ENCODE measurements at places on chromosomes 7 and 10. TPM values are rescaled to one million over a fixed set of nuclear protein-coding genes. Genes with fewer than 3 reads are reported as not detected.

Gene SORBS1
- 372 TPM for polyA plus RNA-seq

Gene PGAM1
- polyA plus RNA-seq = 189 TPM

Gene FAM25C
- polyA plus RNA-seq = not detected

Gene ADAM22
- polyA plus RNA-seq = 0.23 TPM

Gene HNRNPF
- polyA plus RNA-seq = 63.2 TPM

Gene KCNH2
- 0.63 TPM for polyA plus RNA-seq

Gene ASIC3
- polyA plus RNA-seq = 7.1 TPM

DNA sequence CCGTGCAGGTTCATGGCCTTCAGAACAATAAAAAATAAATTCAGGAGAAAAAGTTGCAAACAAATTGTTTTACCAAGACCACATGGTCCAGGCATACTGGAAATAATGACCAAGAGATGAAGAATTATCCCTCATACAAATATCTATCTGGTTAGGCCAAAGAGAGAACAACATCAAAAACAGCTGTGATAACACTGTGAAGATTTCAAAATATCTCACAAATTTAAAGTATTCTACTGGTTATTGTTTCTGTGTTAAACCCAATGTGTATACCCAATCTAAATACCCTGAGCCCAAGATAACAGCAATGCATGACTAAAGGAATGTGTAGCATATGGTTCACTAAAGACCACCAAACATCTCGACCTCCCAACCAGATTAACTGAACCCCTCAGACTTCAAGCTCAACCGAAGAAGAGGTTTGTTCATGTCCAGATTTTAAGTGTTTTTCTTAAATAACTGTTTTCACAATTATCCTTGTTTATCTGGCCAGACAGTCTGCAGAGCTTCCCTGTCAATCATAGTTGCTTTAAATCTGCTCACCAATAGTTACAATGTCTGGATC lies 10.9 kb downstream of the OR9A2 start:
- no peaks in the 10 kb centered on the region for H3K27me3 ChIP-seq
- peaks cover 4% of the 10 kb centered on the region for H3K4me1 ChIP-seq
- H3K4me3 ChIP-seq = no peak overlapping the region
- H3K36me3 ChIP-seq = no peaks in the 10 kb centered on the region

DNA sequence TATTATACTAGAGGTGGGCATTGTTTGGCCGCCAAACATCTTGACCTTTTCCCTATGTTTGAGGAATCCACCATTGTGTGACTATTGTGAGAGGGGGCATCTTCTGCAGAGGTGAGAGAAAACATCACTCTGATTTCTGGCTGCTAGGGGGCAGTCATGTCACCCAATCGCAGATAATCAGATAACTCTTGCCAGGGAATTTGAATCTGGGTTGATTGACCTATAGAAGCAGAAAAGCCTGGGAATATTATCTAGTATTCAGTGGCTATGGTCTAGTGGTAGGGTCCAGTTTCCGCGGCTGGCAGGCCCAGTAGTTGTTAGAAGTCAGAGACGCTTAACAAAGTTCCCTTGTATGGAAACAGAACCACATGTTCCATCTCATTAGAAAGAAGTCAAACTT lies 808.5 kb downstream of the PHTF2 start:
- H3K4me1 ChIP-seq = no peaks in the 10 kb centered on the region
- H3K27me3 ChIP-seq = no peaks in the 10 kb centered on the region
- H3K36me3 ChIP-seq = no peaks in the 10 kb centered on the region
- no peak overlapping the region for H3K27ac ChIP-seq
- no peak overlapping the region for H3K4me3 ChIP-seq

DNA sequence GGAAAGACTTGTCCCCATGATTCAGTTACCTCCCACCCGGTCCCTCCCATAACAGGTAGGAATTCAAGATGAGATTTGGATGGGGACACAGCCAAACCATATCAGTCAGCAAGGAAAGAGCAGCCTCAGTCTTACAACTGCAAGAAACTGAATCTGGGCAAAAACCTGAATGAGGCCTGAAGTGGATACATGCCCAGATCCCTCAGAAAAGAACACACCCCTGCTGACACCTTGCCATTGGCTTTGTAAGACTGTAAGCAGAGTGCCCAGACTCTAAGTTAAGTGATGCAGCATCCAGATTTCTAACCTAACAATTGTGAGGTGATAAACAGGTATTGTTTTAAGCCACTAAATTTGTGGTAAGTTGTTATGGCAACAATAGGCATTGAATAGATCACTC lies 670.8 kb downstream of the SORCS1 start:
- no peak overlapping the region for H3K27ac ChIP-seq
- H3K4me3 ChIP-seq = no peak overlapping the region
- DNase-seq = no peak
- H3K4me1 ChIP-seq = no peaks in the 10 kb centered on the region
- H3K27me3 ChIP-seq = no peaks in the 10 kb centered on the region

DNA sequence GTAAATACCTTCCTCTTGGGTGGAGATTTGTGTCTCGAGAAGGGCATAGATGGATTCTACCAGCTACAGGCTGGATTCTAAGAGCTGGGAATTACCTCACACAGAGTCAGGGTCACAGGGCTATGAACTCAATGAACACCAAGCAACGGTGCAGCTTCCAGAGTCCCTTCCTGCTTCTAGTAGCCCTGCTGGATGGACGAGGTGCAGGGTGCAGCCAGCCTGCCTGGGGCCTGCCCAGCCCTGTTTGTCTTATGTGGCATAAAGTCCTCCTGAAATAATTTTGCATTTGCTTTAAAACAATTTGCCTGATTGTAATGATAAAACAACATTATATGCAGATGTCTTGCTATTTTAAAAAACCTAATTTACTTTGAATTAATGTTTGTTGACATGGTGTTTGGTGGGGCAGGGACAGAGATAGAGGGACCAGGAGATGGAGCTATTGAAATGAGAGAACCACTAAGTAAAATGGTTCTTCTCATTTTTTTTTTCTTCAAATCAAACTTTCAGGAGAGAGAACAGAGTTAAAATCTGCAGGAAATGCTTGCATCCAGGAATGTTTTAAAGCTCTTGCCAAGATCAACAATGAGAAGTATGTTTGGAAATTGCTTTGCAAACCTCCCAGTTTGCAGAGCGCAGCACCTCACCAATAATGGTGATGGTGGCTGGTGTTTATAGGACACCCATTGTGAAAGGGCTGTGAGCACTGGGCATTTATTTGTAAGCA lies 305.4 kb upstream of the PODXL start:
- no peak overlapping the region for H3K4me3 ChIP-seq
- no peaks in the 10 kb centered on the region for H3K4me1 ChIP-seq
- DNase-seq = no peak

DNA sequence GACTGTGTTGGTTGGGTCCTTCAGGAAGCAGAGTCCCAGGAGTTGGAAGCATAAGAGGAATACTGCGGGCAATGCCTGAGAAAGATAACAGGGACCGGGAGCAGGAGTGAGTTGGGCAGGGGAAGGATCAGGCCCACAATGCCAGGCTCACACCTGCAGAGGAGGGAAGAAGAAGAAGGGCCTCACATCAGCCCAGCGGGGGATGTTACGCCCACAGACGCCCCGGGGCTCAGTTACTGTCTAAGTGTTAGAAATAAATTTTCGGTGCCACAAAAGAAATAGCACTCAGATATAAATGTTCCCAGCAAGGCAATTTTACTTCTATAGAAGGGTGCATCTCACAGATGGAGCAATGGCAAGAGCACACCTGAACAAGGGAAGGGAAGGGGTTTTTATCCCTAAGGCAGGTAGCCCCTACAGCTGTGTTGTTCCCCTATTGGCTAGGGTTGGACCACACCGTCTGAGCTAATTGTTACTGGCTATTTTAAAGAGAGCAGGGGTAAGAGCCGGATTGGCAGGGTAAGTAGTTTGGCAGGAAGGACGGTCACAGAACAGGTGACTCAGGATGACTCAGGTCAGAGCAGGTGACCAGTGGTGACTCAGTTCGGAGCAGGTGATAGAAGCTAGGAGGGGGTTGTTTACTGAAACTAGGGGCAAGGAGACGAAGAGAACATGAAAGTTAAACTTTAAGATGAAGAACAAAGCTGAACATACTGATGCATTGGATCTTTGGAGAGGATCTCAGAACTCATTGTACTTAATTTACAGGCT lies at the start of gene NOS3:
Gene NOS3 (plus strand): TSS at position 602 of the 771 bp plus-strand sequence. CDS start 2,787 bp downstream, outside the sequence.
- no peak for DNase-seq
- H3K4me3 ChIP-seq = no peak within 1 kb of the TSS

DNA sequence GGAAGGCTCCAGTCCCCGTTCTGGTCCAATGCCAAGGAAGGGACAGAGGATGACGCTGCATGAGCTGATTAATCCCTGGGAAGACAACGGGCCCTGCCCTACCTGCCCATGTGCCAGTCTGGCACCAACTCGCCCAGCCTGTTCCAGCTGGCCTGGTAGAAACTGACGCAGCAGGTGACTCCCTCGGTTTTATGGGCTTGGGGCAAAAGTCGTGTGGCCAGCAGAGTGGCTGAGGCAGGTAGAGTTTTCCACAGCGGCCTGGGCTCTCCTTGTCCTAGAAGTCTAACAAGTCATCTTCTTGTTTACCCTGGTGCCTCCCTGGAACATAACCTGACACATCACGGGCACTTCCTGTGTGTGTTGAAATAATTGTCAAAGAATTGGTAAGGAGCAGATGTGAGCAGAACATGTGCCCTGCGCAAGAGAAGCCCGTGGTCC lies 20.4 kb upstream of the LMTK2 start:
- H3K36me3 ChIP-seq = no peaks in the 10 kb centered on the region
- no peaks in the 10 kb centered on the region for H3K4me1 ChIP-seq
- DNase-seq = no peak
- H3K27ac ChIP-seq = no peak overlapping the region
- H3K27me3 ChIP-seq = no peaks in the 10 kb centered on the region

GRCh38 chr10:110609605-110610004 lies 34.5 kb upstream of the RBM20 start:
- H3K27ac ChIP-seq = no peak overlapping the region
- no peaks in the 10 kb centered on the region for H3K4me1 ChIP-seq
- no peaks in the 10 kb centered on the region for H3K27me3 ChIP-seq
- no peaks in the 10 kb centered on the region for H3K36me3 ChIP-seq
- no peak for DNase-seq

DNA sequence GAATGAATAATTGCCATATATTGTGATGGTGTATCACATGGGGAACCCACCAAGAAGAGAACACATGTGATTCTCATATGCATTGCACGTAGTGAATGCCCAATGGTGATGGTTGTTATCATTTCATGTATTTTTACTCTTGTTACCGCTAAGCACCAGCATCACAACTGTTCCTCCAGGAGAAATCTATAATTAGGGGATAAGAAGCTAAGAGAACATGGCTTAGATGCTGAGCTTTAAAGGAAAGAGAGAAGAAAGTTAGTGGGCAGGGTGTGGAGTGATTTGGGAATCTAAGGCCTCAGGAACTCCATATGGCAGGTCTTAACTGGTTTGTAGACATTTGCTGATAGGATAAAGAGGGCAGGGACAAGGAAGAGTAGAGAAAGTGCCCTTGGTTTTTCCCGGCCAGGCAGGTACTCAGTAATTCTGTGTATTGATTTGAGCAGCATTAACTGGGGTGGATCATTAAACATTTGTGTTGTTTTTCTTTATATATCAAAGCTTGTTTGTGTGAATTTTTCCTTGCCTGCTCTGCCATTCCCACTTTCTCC lies 145.9 kb downstream of the LRRC4 start:
- no peaks in the 10 kb centered on the region for H3K27me3 ChIP-seq
- H3K4me1 ChIP-seq = peaks cover 8% of the 10 kb centered on the region
- H3K36me3 ChIP-seq = no peaks in the 10 kb centered on the region
- no peak for DNase-seq
- H3K4me3 ChIP-seq = no peak overlapping the region

- no peaks in the 10 kb centered on the region for H3K36me3 ChIP-seq
- H3K27me3 ChIP-seq = no peaks in the 10 kb centered on the region
- no peak overlapping the region for H3K4me3 ChIP-seq
These were observed 30.4 kb downstream of the GET4 start for GRCh38 chr7:906776-907157.

DNA sequence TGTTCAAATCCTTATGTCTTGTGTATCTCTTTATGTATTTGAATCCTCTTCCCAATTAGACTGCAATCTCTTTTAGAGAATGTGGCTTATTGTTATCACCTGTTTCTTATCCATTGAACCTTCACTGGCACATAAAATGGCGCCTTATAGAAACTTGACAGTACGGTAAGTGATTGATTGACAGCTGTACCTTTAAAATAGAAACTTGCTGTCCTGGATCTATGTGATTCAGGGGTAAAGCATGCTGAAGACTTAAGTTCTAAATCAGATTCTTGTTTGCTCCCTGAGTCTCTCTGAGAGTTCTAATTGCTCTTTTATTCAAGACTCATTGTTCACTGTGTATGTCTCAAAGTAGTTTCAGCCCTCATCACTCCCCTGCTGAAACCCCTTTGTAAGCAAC lies 91.3 kb downstream of the CACNB2 start:
- DNase-seq = no peak
- no peaks in the 10 kb centered on the region for H3K4me1 ChIP-seq
- H3K27ac ChIP-seq = no peak overlapping the region
- H3K36me3 ChIP-seq = no peaks in the 10 kb centered on the region

GRCh38 chr7:101575721-101576120 lies 53.4 kb downstream of the MYL10 start:
- H3K36me3 ChIP-seq = no peaks in the 10 kb centered on the region
- no peak overlapping the region for H3K4me3 ChIP-seq
- H3K27ac ChIP-seq = no peak overlapping the region
- DNase-seq = no peak
- no peaks in the 10 kb centered on the region for H3K4me1 ChIP-seq
- H3K27me3 ChIP-seq = no peaks in the 10 kb centered on the region

DNA sequence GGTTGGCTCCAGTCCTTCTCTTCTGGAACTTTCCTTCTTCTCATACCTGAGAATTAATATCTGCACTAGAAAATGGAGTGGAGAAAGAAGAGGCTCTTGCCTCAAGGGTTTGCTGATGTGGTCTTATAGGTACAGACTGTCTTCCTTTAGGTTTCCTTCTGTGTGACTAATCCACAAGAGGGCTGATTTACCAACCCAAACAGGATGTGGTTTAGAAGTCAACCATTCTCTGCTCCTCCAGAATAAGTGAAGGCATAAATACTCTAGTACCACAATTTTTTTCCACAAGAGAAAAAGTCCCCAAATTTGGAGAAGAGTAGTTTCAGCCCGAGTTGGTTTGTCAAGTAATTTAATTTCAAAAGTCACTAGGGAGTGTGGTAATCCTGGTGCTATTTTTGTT lies 85.8 kb downstream of the NRP1 start:
- H3K4me3 ChIP-seq = no peak overlapping the region
- no peak overlapping the region for H3K27ac ChIP-seq
- H3K27me3 ChIP-seq = no peaks in the 10 kb centered on the region
- peaks cover 2% of the 10 kb centered on the region for H3K36me3 ChIP-seq

- H3K4me3 ChIP-seq = no peak overlapping the region
- H3K27ac ChIP-seq = no peak overlapping the region
- no peaks in the 10 kb centered on the region for H3K4me1 ChIP-seq
- no peak for DNase-seq
These were observed 236.3 kb downstream of the HTR7 start for GRCh38 chr10:90621577-90621976.

- H3K27me3 ChIP-seq = no peaks in the 10 kb centered on the region
- H3K36me3 ChIP-seq = no peaks in the 10 kb centered on the region
- no peak for DNase-seq
These were observed at the start of gene NYAP1 for GRCh38 chr7:100483722-100484672. Gene NYAP1 (plus strand): TSS chr7:100483927. CDS start chr7:100485312, 1,385 bp downstream.

GRCh38 chr10:20202337-20202736 lies 386.1 kb downstream of the PLXDC2 start:
- H3K4me3 ChIP-seq = no peak overlapping the region
- H3K27ac ChIP-seq = no peak overlapping the region
- H3K27me3 ChIP-seq = no peaks in the 10 kb centered on the region
- DNase-seq = no peak
- H3K36me3 ChIP-seq = no peaks in the 10 kb centered on the region
- H3K4me1 ChIP-seq = no peaks in the 10 kb centered on the region

GRCh38 chr7:115475761-115476385 lies 554.0 kb downstream of the MDFIC start:
- no peaks in the 10 kb centered on the region for H3K4me1 ChIP-seq
- no peak overlapping the region for H3K27ac ChIP-seq
- H3K27me3 ChIP-seq = no peaks in the 10 kb centered on the region
- no peaks in the 10 kb centered on the region for H3K36me3 ChIP-seq
